Astrocyte (in vitro differentiated cells and primary cell): ENCODE measurements at places on chromosomes 7 and 10. TPM values are rescaled to one million over a fixed set of nuclear protein-coding genes. Genes with fewer than 3 reads are reported as not detected.

METTL27 gene
- total RNA-seq: 2.1 and 2.5 TPM in 2 replicates

GRCh38 chr10:128915630-128916029 lies 551.4 kb upstream of the MGMT start:
- no peak for DNase-seq

DNA sequence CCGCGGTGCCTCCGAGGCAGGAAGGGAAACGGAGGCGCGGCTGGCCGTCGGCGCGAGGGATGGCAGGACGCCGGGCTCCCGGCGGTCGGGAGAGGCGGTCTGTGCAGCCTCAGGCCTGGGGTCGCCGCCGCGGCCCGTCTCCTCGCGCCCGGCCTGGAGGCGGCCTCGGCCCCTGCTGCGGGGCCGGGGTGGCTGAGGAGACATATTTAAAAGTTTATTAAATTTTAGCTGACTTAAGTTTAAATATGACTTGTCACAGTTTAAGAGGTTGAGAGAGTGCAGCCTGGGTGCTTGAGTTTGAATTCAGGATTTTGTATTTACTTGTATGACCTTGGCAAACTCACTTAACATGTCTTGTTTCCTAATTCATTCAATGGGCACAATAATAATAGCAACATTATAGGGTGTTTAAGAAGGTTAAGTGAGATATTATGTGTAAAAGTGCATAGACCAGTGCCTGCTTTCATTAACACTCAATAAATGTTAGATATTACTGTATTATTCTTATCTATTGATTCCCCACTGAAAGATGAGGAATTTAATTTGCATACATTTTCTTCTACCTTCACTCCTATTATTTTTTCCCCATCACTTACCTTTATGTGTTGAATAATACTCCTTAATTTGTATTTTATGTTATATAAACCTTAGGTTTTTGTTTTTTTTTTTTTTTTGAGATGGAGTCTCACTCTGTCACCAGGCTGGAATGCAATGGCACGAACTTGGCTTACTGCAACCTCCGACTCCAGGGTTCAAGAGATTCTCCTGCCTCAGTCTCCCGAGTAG lies 718 bp downstream of the DYNC2I1 start:
- no peak for DNase-seq

DNA sequence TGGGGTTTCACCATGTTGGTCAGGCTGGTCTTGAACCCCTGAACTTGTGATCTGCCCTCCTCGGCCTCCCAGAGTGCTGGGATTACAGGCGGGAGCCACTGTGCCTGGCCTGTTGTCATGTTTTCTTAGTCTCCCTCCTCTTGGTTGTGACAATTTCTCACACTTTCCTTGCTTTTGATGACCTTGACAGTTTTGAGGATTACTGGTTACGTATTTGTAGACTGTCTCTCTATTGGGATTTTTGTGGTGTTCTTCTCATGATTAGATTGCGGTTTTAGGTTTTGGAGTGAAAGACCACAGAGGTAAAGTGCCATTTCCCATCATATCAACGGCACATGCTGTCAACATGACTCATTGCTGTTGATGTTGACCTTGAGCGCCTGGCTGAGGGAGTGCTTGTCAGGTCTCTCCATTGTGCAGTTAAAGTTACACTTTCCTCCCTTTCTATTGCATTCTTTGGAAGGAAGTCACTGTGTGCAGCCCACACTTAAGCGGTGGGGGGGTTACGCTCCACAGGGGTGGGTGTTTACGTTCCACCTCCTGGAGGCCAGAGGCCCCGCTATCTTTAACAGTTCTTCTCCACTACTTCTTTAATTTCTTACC lies 10.8 kb downstream of the NEURL1 start:
- peak; percentile 97 for DNase-seq

- no peak for DNase-seq
Observed at GRCh38 chr7:134403062-134403461, 55.8 kb downstream of the AKR1B1 start.

DNA sequence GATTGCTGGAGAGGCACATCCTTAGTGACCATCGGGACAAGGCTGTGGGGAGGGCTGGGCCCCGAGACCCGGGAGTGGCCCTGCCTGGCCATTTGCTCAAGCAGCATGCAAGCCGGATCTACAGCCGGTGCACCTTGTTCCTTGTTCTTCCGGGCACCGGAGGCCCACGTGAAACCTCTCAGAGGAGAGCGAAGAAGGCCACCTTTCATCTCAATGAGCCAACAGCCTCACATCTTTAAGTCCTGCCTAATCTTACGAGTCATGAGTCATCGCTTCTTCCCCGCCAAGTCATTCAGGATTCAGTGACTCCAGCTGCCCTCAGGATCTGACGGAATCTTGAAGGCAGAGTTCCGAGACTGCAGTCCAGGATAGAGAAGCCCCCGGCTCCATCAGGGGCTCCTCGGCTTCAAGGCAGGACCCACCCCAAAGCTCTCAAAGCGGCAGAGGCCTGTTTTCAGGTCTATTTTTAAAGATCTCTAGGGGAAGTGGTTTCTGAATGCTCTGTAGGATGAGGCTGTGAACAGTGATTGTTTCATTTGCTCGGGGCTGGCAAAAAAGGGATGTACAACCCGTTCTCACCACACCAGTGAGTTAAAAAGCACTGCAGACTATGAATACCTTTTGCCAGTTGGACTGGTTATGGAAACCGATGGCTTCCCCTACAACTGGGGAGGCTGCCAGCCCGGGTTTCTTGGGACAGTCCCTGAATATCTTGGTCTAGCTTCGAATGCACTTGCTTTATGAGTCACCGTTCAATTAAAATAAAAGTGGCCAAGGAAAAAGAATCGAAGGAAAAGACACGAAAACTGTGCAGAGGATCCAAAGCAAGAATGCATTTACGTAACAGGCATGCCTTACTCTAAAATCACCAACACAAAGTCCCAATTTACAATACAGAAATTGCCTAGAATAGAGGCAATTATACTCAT lies 57.2 kb upstream of the ECHDC3 start:
- peak; percentile 93 for DNase-seq

DNA sequence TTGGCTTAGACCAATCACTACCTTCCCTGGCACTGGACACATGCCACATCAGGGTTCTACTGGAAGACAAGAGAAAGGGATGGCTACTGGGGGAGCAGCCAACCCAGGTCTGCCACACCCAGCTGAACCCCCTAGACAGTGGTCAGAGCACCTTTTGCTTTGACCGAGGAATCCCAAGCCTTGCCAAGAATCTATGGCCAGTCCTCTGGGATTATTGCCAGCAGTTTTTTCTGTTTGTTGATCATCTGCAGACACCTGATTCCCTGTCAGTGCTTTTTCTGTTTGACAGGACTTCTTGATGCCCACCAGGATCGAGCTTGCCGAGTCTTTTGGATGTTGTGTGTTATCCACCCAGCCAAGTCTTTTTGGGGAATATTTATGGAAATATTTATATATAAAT lies 476.2 kb upstream of the GALNT17 start:
- DNase-seq: no peak

GRCh38 chr10:114403541-114404161 lies 651 bp downstream of the AFAP1L2 start:
- no peak for DNase-seq

GRCh38 chr7:141737118-141737835 lies 881 bp upstream of the SSBP1 start:
- DNase-seq: no peak

GRCh38 chr7:124032369-124033094 lies at the start of gene TMEM229A:
TMEM229A (minus strand) TSS chr7:124033067; CDS start chr7:124033003, 64 bp downstream.
- DNase-seq: peak; percentile 26

PTF1A gene
- not detected in 2 replicates for total RNA-seq

TBX20 gene
- 1.1 and 1.3 TPM in 2 replicates for total RNA-seq
